ENCODE measurements at places on chromosomes 12 and 14. TPM values are rescaled to one million over a fixed set of nuclear protein-coding genes. Genes with fewer than 3 reads are reported as not detected.

DNA sequence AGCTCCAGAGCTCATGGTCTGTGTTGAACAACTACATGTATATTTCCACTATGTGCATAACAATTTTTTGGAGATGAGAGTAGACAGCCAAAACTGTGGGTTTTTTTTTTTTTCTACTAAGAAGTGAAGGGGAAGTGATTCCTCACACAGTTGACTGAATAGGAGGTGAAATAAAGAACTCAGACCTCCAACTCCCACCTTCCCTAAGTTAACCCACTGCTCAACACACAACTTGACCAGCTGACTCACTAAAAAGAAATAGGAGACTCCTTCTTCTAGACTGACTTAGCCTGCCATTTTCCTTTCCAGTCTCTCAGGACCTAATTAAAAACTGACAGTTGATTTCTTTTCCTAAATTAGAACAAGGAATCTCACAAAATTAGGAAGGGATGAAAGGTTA lies 1.7 kb downstream of the M6PR start:
- no peak for DNase-seq

DNA sequence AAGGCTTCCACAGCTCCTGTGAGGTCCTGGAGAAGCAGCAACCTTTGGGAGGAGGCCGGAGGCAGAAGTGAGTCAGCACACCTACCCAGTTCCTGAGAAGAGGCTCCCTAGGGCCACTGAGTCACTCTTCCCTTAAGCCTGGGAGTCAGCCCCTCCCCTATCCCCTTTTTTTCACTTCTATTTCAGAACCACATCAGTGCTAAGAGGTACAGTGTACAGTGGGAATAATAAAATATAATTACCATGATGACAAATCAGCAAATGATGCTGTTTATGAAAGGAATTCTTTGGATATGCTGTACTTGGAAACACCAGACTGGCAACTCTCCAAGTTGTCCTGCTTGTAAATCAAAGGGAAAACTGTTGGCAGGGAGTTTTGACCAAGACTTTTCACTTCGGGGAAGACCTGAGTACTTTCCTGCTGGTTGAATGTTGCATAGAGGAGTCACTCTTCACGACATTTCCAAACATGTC lies 7.8 kb upstream of the TBPL2 start:
- DNase-seq = no peak

Gene IRAK3
- total RNA-seq = 0.34 TPM

DNA sequence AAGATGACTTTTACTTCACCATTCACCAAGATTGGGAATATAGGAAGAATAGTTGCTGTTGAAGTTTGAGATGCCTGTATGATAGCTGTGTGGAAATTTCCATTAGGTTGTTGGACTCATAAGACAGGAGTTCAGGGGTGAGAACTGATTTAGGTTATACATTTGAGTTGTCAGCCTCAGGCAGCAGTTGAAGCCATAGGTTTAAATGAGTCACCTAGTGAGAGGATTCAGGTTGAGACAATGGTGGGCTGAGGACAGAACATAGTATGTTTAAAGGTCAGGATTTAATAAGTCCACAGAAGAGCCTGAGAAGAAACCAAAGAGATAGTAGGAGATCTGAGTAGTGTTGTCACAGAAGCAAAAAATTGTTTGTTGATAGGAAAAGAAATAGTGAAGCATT lies 63.6 kb upstream of the MON2 start:
- peak; percentile 12 for DNase-seq

Gene LTBR
- total RNA-seq = 1.6 TPM

DNA sequence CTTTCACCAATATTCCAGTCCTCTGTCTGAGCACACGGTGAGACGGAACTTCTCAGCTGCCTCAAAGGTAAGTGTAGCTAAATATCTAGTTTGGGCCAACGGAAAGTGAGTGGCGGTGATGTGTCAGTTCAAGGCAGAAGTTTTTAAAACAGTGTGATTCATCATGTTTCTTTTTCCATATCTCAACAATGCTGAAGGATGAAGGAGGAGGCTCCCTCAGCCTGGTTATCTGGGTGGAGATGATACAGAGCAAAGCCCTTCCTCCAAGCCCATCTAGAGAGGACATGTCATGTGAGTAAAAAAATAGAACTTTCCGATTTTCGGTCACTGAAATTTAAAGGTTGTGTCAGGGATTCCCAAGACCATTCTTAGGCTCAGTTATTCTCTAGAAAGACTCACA lies 13.1 kb upstream of the ANP32D start:
- DNase-seq = no peak

DNA sequence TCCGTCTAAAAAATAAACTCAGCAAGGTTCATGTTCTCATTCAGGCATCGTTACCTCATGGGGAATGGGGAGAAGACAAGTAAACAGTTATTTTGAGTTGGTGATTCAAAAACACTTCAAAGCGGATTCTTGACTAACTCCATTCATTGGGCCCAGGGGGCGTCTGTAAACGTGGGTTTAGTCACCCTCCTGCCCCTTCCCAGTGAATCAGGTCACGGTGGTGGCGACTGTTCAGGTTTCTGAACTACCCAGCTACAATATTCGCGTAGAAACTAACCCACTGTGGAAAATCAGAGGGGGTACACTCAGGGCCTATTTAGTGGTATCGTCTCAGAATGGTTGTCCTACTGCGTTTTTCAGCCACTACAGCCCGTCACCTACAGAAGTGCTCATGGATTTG lies 15.2 kb downstream of the OR6S1 start:
- peak; percentile 35 for DNase-seq

- no peak for DNase-seq
Observed at GRCh38 chr12:45336762-45337596, 121.1 kb downstream of the ANO6 start.

Gene ADAM21
- total RNA-seq = not detected

- no peak for DNase-seq
Observed at GRCh38 chr14:50603565-50603964, 43.6 kb downstream of the ATL1 start.

Gene TBX3
- total RNA-seq = not detected

DNA sequence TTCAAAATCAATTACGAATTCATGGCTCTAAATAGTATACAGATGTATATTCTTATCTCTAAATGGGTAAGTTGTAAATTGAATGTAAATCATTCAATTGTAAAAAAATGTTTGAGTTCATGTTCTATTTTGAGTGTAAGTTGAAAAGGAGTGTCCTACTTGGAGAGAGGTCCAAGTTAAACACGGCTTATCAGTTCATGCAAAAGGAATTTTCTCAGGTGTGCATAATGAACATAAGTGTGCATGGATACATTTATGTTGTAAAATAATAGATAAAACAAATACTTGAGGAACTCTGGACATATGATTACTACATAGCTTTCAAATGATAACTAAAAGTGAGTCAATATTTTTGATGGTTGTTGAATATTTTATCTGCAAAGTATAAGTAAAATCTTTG lies 79.5 kb downstream of the PPFIA2 start:
- no peak for DNase-seq

DNA sequence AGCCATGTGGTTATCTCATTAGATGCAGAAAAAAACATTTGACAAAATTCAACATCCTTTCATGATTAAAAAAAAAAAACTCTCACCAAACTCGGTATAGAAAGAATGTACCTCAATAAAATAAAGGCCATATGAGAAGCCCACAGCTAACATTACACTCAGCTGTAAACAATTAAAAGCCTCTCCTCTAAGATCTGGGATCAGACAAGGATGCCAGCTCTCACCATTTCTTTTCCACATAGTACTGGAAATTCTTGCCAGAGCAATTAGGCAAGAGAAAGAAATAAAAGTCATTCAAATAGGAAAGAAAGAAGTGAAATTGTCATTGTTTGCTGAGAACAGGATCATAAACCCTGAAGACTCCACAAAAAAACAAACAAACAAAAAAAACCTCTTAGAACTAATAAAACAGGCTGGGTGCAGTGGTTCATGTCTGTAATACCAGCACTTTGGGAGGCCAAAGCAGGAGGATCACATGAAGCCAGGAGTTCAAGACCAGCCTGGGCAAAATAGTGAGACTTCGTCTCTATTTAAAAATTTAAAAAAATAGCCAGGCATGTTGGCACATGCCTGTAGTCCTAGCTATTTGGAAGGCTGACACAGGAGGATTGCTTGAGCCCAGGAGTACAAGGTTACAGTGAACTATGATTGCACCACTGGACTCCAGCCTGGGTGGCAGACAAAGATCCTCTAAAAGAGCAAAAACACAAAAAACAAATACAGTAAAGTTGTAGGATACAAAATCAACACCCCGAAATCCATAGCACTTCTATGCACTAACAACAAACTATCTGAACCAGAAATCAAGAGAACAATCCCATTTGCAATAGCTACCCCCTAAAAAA lies 114.4 kb downstream of the FOXA1 start:
- DNase-seq = no peak

GRCh38 chr12:76947304-76947703 lies 68.5 kb upstream of the CSRP2 start:
- DNase-seq = no peak

DNA sequence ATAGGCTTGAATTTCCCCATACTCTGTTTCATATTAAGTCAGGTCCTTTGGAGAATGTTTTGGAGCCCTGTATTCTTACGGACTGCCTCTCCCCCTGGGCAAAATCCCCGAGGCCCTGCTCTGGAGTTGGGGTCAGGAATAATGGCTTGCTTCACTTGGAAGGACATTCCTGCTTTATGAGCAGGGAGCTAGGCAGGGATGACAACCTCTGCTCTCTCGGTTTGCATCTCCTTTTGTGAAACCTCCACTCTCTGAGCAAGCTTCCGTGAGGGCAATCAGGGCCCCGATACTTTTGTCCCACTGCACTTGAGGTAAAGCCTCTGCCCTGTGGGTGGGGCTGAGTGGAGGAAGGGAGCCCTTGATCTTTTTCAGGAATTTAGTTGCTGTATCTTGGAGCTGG lies 19.3 kb downstream of the OS9 start:
- DNase-seq = no peak

Gene GPR68
- total RNA-seq = 11.9 TPM
